ENCODE measurements at places on chromosomes 2 and 18.
A peak's percentile ranks its signal among the peaks of the same experiment; 100 is the strongest.

DNA sequence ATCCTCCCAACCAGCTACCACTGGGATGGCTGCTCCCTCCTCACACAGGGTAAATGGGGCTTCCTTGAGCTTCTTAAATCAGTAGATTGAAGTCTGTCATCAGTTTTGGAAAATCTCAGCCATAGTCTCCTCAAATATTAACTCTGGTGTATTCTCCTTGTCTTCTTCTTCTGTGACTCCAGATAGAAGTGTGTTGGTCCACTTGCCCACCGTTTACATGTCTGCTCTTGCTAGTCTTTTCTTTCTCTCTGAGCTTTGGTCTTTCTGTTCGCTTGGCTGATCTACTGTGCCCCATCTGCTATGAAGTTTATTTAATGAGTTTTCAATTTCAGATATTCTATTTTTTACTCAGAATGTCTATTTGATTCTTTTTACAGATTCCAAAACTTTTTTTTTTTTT, 281.7 kb upstream of the HDAC4 start:
- no peak for DNase-seq

GRCh38 chr2:181672255-181673008, 7.9 kb downstream of the NEUROD1 start:
- DNase-seq, result no peak

DNA sequence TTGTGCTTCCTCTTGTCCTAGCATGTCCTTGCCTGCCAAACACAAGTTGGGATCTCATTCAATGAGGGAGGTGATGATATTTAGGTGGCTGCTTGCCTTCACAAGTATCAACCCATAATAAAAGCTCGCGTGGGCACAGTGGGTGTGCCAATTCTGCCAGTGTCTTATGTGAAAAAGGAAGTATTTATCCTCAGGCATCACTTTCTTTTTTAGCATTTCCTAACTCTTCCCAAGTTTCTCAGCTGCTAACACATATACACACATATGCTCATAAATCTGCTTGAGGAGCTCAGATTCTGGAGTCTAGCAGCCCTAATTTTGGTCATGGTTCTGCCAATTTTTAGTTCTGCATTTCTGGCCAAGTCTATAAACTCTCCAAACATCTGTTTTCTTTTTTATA, 319.5 kb upstream of the HNMT start:
- DNase-seq, result no peak

DNA sequence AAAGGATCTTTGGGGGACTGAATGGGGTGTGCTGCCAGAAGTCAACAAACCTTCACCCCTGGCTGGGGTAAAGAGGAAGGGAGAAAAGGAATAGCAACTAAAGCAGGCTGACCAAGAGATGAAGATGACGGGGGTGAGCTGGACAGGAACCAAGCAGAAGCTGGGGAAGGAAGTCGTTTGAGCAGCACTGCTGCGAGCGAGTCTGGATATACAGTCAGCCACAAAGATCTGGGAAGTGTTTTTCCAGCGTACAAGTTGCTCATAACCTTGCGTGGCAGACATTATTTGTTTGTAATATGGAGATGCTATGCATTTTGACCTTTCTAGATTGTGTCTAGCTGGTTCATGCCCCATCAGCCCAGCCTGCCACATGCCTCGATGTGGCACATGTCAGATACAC, 71.2 kb downstream of the EIF2AK3 start:
- DNase-seq, result no peak

GRCh38 chr18:38900031-38900430, 1334.4 kb upstream of the CELF4 start:
- no peak for DNase-seq

DNA sequence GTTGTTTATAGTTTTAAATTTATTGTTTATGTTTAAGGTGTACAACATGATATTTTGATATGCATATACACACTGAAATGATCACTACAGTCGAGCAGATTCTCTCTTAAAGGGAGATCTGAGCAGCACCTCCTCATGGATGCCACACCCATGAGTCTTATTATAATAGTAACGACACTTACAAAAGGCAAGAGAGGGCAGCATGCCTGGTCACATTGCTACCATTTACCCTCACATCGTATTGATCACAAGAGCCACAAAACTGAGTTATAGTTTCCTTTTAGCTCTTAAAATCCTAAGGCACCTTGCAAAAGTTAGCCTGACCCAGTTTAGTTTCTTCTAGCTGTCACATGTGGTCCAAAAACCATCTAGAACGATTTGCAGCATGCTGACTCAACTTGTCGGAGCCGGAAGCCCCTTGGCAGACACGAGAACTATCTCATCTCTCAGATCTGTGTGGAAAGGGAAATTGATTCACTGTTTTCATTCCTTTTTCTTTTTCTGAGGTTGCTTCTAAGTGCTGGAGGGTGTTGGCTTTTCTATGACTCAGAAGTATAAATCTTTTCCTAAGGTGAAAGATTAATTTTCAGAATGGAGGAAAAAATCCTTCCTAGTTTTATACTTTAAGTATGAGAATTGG, 85.3 kb downstream of the CDC42EP3 start:
- DNase-seq, result peak; percentile 48

GRCh38 chr2:138137949-138138348, 173.7 kb downstream of the HNMT start:
- DNase-seq, result no peak

DNA sequence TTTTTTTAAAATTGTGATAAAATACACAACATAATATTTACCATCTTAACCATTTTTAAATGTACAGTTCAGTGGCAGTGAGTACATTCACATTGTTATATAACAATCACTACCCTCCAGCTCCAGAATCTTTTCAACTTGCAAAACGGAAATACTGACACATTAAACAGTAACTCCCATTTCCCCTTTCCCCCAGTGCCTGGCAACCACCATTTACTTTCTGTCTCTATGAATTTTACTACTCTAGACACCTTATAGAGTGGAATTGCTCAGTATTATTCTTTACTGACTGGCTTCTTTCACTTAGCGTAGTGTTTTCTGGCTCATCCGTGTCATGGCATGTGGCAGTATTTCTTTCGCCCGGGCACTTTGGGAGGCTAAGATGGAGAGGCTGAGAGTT, 32.6 kb downstream of the FASTKD2 start:
- DNase-seq, result peak; percentile 46

- no peak for DNase-seq
Measured at GRCh38 chr18:59961070-59961469, 61.3 kb downstream of the PMAIP1 start.

DNA sequence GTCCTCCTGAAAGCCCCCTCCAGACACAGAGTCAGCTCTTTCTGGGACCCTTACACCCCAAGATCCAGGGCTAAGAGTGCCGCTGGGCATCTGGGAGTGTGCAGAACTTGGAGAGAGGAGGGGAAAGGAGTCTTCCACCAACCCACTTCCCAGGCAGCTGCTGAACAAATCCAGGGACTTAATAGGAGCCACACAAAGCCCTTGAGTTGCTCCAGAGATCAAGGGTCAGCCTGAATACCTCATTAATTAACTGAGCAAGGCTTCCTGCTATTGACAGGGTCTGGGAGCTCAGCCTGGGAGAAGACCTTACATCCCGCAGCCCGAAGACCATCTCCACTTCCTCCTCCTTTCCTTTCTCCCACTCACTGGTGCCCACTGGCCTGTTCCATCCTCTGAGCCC, 108.3 kb downstream of the CELF4 start:
- DNase-seq, result no peak

GRCh38 chr18:59940068-59940467, 40.3 kb downstream of the PMAIP1 start:
- peak; percentile 24 for DNase-seq

DNA sequence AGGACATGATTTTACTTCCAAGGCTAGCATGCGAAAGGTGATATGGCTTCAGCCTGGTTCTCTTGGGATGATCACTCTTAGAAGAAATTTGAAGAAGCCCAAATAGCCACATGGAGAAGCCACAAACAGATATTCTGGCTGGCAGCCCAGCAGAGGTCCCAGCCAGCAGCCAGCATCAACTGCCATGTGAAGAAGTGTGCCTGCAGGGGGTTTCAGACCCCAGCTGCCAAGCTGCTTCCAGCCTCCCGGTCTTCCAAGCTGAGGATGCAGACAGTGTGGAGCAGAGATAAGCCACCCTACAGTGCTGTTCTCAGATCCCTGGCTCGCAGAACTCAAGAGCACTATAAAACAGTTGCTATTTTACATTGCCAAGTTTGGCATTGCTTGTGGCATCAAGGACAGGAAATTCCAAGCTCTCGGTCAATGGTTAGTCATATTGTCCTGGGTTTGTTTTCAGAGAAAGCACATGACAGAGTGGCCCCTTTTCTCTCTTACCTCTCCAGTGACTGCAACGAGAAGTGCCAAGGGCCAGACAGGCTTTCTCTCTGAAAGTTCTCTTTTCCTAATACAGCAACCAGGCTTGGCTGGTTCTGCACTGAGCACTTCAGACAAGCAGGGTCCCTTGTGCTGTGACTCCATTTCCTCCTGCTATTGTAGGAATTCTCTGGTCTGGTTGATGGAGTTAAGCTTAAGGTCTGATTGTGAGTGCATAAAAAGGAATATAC, 223.7 kb downstream of the ANKRD30B start:
- DNase-seq, result no peak

DNA sequence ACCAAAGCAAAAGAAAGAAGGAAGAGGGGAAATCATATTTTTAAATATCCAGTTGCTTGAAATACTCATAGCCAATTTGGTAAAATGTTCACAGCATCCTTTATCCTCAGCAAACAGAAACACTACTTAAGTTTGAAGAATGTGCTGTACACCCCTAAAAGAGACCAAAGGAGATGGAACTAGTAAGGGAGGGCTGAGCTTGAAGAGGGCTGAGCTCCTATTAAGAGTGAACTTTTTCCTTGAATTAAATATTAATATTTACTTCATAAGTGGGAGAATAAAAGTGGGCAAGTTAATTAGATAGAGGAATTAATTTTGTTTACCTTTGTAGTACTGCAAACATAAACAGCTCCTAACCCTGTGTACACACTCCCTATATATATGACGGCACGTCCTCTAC, 7.0 kb downstream of the EVX2 start:
- no peak for DNase-seq

- no peak for DNase-seq
Measured at GRCh38 chr2:205574001-205574400, 108.3 kb upstream of the NRP2 start.

- DNase-seq, result peak; percentile 90
Measured at GRCh38 chr2:42141687-42142546, 27.2 kb upstream of the EML4 start.

DNA sequence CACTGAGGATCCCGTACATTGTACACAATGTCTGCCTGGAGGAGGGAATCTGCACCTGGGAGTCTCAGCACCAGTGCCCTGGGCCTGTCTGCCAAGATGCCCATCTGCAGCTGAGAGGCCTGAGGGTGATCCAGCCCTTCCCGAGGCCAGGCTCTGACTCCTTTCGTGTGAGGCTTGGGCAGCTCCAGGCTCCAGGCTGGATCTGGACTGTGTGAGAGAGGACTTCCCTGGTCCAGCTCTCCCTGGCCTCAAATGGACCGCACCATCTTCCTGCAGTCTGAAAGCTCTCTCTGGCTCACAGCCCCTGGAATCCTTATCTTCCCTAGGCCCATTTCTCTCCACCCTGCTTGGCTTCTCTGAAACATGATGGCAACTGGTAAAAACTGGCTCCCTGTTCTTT, 324.6 kb downstream of the DYSF start:
- no peak for DNase-seq

DNA sequence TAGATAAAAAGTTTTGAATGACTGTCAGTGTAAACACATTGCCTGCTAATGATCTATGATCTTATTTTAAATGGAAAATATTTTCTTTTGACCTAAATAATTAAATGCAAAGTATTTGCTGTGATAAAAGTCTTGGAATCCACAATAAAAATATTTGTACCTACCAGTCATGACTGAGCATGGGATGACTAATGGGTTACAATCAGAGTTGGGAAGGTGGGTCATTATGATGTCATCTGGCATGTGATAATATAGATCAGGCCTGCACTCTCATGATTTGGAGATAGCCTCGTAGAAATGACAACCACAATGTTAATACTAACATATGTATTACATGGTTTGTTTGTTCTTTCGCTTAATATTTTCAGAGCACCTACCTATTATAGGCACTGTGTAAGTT, 848.8 kb upstream of the KLHL29 start:
- DNase-seq, result no peak

GRCh38 chr2:170216981-170217380, 39.0 kb downstream of the MYO3B start:
- DNase-seq, result no peak

GRCh38 chr18:80227472-80227871, 19.8 kb downstream of the PARD6G start:
- DNase-seq, result no peak

DNA sequence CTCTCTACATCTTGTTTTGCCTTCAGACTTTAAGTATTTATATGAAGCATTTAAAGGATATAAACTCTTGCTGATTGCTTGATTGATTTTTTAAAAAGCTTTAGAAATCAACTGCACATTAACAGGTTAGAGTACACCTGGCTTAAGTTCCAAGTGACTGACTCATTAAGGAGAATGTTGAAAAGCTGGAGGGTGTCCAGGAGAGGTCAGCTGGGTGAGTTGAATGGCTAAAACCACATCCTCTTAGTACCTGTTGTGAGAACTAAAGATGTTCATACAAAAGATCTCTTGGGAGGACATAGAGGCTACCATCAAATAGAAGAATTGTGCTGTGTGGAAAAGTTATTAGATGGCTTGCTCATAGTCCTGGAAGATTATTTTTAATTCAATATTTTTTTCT, 206.8 kb downstream of the TXNL1 start:
- DNase-seq, result no peak

GRCh38 chr2:72561621-72562318, 264.1 kb downstream of the EXOC6B start:
- DNase-seq, result no peak

- DNase-seq, result no peak
Measured at GRCh38 chr2:63029058-63029457, 21.6 kb upstream of the OTX1 start.

- DNase-seq, result no peak
Measured at GRCh38 chr18:22946846-22947245, 13.7 kb downstream of the RBBP8 start.

DNA sequence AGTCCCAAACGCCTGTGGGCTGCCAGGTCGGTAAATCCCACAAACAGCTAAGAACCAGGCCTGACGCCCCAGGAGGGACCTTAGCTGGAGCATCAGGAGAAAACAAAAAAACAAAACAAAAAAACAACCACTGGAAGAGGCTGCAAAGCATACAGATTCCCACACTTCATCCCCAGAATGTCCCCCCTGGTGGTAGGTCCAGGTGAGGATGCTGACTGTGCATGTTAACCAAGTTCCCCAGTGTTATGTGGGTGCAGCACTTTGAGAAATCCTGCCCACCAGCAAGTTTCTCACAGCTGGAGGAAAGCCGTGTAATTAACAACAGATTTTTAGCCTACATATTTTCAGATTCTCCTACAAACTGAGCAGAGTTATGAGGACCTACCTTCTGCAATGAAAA, 15.1 kb downstream of the ST3GAL5 start:
- no peak for DNase-seq
